ENCODE measurements at places on chromosomes 2 and 18. TPM values are rescaled to one million over a fixed set of nuclear protein-coding genes. Genes with fewer than 3 reads are reported as not detected.

DNA sequence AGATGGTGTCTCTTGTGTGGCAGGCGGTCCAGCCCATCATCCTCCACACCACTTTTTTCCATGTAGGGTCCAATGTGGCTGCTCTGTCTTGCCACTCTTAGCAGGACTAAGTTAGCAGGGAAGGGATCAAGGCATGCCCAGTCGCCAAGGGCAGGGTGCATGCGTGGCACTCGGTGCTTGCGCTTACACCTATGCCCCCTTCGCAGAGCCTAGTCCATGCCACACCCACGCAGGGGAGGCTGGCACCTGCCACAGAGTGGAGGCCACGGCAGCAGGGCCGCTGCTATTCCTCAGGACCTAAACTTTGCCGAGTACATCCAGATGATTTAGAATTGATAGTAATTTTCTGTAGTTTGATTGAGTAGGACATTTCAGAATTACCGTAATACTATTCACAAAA lies 59.5 kb downstream of the RALBP1 start:
- H3K27ac ChIP-seq, result no peak overlapping the region
- H3K4me1 ChIP-seq, result peaks cover 7% of the 10 kb centered on the region
- DNase-seq, result no peak
- H3K27me3 ChIP-seq, result no peaks in the 10 kb centered on the region

DNA sequence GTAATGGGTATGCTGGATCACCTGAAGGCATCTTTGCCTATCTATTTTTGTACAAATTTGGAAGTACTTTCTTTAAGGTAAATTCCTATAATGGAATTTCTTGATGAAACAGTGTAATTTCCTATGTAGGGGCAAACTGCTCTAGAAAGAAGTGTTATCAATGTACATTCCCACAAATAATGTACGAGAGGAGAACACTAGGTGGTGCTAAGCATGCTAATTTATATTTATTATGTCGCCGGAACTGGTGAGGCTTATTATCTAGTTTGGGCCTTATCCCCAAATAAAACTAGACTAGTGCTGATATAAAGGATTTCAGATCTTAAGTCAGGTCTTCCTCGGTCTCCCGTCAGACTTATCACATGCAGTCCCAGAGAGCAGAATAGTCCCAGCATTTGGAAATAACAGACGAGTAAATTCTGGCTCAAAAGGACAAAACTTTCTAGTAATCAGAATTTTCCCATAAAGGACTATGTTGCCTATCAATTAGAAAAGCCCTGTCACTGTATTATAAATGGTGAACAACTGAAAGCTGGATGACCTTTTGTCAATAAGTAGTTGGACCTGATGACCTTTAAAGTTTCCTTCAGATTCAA lies 86.9 kb upstream of the RBBP8 start:
- H3K4me3 ChIP-seq, result no peak overlapping the region
- no peak overlapping the region for H3K27ac ChIP-seq
- no peaks in the 10 kb centered on the region for H3K36me3 ChIP-seq
- DNase-seq, result peak; percentile 22

GRCh38 chr2:75276093-75277029 lies 77.0 kb upstream of the TACR1 start:
- peaks cover 12% of the 10 kb centered on the region for H3K4me1 ChIP-seq
- peak; percentile 8 for DNase-seq
- no peak overlapping the region for H3K27ac ChIP-seq
- no peak overlapping the region for H3K4me3 ChIP-seq

DNA sequence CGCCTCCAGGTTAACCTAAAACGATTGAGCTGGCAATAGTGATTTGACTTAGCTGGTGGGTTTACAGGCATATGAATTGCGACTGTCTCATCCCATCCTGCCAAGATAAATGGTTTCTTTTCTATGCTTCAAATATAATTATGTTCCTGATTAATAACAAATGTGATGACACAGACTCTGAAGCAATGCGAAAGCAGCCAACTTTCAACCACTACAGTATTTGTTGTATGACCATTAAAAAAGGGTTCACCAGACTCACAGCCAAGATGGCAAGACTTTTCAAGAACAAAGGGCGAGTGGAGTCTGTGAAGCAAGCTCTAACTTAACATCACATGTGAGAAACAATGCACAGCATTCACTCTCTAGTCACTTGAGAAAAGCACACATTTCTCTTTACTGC lies 186.6 kb downstream of the PID1 start:
- H3K27ac ChIP-seq, result no peak overlapping the region
- no peaks in the 10 kb centered on the region for H3K36me3 ChIP-seq
- no peaks in the 10 kb centered on the region for H3K27me3 ChIP-seq

DNA sequence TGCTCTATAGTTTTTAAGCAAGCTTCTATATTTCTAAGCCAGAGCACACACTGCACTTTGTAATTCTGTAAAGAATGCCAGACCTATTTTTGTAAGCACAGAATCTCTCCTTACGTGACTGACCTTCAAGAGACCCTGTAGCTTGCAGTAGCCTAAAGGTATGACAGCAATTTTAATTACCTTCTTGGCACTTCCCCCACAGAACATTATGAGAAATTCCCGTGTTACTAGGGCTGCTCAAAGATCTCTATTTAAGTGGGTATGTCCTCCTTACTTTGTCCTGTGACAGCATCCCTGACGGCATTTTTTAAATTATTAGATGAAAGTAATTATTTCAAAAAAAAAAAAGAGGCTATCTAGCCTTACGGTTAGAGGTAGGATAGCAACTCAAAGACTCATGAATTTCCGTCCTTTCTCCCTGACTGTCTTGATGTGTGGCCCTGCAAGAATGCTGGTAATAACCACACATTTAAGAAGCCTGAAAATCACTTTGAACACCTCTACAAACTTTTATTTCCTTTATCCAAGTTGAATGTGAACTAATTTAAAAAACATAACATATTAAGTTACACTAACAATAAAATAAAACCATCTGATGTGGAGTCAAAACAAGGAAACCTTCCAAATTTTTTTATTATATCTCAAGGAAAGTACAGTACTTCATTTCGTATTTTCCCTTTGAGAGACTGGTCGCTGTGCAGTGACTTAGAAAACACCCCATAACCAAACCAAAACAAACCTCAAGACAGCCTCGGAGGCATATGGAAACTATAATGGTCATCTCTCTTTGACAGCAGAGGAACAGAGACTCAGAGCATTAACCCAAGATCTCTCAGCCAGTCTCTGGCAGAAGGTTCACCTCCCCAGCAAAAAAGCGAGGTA lies 54.9 kb downstream of the THUMPD2 start:
- peaks cover 14% of the 10 kb centered on the region for H3K27me3 ChIP-seq
- no peak for DNase-seq
- H3K27ac ChIP-seq, result no peak overlapping the region
- peaks cover 6% of the 10 kb centered on the region for H3K4me1 ChIP-seq

DNA sequence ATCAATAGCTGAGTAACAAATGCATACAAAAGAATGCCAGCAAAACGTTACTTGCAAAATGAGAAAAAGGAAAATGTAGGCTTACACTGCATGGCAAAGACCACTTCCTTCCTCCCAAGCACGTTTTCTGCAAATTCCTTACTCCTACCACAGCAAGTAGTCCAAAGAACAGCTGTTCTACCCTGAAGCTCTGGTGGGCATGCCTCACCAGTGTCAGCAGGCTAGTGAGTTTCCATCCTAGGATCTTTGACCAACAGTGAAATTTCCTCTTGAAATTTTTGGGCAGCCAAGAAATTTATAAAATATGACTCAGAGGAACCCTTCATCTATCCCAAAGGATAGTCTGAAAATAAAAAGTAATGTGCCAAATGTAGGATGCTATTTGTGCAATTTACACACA lies 123.9 kb downstream of the ZNF532 start:
- DNase-seq, result no peak
- H3K36me3 ChIP-seq, result peaks cover 3% of the 10 kb centered on the region
- no peaks in the 10 kb centered on the region for H3K27me3 ChIP-seq
- no peak overlapping the region for H3K4me3 ChIP-seq
- no peak overlapping the region for H3K27ac ChIP-seq
- H3K4me1 ChIP-seq, result peaks cover 28% of the 10 kb centered on the region

Gene RGPD4
- not detected for polyA plus RNA-seq

Gene PSTPIP2
- 4.9 TPM for polyA plus RNA-seq

Gene ADAM23
- polyA plus RNA-seq, result 20.6 TPM

Gene STK17B
- 2.0 TPM for polyA plus RNA-seq

All from endothelial cell of umbilical vein (primary cell).